Right cardiac atrium (tissue), 5 donors: ENCODE measurements at places on chromosomes 2 and 18.

DNA sequence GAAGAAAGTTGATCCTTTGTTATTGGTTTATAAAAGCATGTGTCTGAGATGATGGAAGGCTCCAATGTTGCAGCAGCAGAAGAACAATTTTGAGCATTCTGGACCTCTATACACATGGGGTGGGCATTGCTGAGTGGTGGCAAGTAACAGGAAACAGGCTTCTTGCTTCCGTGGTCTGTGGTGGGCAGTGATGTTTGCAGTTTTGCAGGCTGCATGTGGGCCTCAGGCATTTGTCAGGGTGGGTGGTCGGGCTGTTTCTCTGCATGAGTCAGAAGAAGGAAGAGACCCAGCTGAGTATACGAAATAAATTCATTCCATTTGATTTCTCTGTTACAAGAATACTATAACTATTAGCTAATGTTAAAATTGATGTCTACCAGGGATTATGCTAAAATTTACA lies 239.5 kb upstream of the COL3A1 start:
- no peak for DNase-seq

- no peak for DNase-seq
Measured at GRCh38 chr2:29628108-29628745, 293.2 kb downstream of the ALK start.

DNA sequence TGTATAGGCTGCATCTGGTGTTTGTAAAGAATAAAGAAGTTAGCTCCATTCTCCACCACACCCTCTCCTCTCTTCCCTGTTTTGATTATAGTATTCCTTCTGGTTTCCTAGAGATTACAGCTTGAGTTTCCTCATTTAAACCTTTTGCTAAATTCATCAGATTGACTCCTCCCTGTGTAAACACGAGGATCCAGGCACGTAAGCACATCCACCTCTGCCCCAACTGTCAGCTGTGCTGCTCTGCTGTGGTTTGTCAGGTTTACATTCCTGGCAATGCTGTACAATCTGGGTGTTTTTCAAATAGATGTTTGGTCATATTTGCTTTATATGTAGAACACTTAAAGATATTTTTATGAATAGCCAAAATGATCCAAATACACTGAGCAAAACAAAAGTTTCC lies 302.8 kb downstream of the PTGR3 start:
- DNase-seq = no peak

- no peak for DNase-seq
Measured at GRCh38 chr2:203861197-203861596, 6.4 kb upstream of the CTLA4 start.

GRCh38 chr2:38176619-38177021 lies 100.7 kb upstream of the CYP1B1 start:
- no peak for DNase-seq

- peak; percentile 69 for DNase-seq
Measured at GRCh38 chr2:68643011-68643873, at the start of gene PROKR1. Gene PROKR1, plus strand, starts transcription at chr2:68643579. Its CDS starts 2,243 bp downstream, at chr2:68645822.

- no peak for DNase-seq
Measured at GRCh38 chr2:190443055-190443454, 34.9 kb downstream of the MFSD6 start.

- no peak for DNase-seq
Measured at GRCh38 chr2:241068136-241068941, 33.7 kb downstream of the MTERF4 start.

- no peak for DNase-seq
Measured at GRCh38 chr2:96109361-96109680, 7.0 kb downstream of the ADRA2B start.

DNA sequence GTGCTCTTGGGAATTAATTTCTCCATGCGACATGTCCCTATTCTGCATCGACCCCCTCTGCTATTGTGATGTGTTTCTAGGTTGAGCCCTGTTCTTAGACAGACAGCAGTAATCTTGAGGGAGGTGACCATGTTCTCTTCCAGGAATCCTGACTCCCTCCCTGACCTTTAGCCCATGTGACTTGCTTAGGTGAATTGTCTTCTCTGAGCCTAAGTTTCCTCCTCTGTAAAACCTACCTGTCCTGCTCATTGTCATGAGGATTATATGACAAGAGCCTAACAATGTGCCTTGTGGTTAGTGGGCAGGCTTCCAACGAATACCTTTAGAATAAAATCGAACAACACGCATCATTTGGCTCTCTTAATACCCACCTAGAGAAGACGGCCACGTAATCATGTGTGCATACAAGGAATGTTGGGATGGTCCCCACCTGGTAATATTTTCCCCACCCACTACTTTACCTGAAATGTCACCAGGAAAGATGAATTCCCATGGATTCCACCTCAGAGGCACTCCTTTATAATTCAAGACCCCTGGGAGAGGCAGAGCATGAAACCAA lies 59.8 kb downstream of the HAUS1 start:
- no peak for DNase-seq

- no peak for DNase-seq
Measured at GRCh38 chr2:215171151-215171550, 32.7 kb upstream of the ABCA12 start.

GRCh38 chr2:69285379-69285894 lies 101.6 kb downstream of the GFPT1 start:
- DNase-seq = no peak

DNA sequence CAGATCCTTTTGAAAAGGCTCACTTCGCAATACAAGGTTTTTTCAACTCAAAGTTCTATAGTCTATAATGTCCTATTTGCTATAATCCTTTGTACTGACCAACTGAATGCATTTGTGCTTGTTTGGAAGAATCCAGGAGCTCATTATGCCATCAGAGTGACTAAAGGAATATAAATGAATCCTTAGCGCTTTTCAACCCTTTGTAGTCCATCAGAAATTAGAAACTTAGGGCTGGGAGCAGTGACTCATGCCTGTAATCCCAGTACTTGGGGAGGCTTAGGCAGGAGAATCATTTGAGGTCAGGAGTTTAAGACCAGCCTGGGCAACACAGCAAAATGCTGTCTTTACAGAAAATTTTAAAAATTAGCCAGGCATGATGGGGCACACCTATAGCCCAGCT lies 330.2 kb upstream of the CHAC2 start:
- no peak for DNase-seq

DNA sequence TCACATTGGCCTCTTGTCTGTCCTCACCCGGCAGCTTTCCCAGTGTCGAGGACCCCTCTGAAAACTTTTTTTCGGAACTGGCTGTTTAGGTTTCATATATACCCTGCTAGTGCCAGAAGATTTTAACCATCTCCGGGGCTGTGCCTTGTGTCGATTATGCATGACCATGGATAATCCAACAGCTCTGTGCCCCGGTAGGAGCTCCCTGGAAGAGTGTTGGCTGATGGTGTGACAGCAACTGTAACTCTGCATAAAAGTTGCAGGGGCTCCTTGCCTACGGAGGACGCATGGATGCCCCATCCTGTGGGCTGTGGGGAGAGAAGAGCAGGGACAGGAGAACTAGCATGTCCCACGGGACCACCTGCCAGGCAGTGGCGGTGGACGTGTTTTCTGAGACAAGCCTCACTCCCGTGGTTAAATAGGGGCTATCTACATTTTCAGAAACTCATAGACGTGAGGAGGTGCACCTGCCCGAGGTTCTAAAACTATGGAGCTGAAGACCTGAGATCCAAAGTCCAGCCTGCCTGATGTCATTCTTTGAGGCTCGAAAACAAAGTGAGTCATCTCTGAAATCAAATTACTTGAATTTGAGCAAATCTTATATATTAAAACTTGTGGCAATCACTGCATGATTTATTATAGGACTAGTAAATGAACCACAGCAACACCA lies 437.2 kb upstream of the HS6ST1 start:
- no peak for DNase-seq

DNA sequence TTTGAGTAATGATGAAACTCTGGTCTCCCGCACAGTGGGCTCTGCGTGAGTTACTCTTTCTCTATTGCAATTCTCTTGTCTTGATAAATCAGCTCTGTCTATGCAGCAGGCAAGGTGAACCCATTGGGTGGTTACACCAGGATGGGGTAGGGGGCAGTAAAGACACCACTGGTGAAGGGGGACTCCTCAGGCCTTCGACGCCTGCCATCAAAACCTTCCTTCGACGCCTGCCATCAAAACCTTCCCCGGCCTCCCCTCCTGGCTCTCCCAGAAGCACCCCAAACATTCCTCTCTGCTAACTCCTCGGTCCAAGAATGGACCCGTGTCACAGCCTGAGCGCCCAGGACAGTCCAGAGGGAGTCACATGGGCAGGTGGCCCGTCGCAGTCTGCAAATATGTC lies 4.8 kb upstream of the STARD7 start:
- DNase-seq = no peak

- no peak for DNase-seq
Measured at GRCh38 chr18:79616651-79617510, 62.7 kb upstream of the CTDP1 start.

DNA sequence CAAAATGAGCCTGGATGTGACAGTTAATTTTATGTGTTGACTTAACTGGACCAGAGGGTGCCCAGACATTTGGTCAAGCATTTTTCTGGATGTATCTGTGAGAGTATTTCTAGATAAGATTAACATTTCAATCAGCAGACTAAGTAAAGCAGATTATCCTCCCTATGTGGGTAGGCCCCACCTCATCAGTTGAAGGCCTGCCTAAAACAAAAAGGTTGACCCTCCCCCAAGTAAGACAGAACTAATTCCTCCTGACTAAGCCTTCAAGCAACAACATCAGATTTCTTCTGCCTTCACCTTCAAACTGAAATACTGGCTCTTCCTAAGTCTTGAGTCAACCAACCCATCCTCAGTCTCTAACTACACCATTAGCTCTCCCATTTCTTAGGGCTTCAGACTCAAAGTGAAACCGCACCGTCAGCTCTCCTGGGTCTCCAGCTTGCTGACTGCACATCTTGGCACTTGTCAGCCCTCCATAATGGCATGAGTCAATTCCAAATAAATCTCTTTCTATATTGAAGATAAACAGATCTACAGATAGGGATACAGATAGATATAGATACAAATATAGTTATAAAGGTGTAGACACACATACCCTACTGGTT lies 47.9 kb downstream of the MEMO1 start:
- DNase-seq = peak; percentile 18

DNA sequence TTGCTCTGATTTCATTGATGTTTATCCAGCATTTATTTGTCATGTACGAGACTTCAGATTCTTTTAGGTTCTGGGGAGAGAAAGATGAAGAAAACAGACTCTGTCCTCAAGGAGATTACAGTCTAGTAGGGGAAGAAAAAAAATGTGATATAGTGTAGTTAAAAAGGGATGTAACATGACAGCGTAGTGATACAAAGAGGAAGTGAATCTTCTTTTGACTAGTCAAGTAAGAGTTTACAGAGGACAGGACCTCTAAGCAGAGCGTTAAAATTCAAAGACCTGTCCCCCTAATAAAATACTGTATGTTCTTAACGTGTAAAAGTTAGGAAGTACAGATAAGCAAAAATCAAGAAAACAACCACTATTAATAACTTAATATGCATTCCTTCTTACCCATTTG lies 47.7 kb downstream of the NCOA1 start:
- no peak for DNase-seq

GRCh38 chr2:173997269-173997668 lies 32.1 kb upstream of the SP3 start:
- DNase-seq = peak; percentile 83

GRCh38 chr2:137997733-137998132 lies 33.5 kb downstream of the HNMT start:
- DNase-seq = no peak

- no peak for DNase-seq
Measured at GRCh38 chr2:150916467-150917396, 344.9 kb downstream of the RBM43 start.

DNA sequence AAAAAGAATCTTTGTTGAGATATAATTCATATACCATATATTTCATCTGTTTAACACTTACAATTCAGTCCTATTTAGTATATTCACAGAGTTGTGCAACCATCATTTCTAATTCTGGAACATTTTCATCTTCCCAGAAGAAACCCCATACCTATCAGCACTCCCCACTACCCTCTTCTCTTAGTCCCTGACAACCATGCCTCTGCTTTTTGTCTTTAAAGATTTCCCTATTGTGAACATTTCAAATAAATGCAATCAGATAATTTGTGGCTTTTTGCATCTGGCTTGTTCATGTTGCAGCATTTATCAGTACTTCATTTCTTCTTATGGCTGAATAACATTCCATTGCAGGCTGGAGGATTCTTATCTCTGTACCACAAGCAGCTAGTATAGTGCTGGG lies 305.9 kb upstream of the MEX3C start:
- DNase-seq = no peak

DNA sequence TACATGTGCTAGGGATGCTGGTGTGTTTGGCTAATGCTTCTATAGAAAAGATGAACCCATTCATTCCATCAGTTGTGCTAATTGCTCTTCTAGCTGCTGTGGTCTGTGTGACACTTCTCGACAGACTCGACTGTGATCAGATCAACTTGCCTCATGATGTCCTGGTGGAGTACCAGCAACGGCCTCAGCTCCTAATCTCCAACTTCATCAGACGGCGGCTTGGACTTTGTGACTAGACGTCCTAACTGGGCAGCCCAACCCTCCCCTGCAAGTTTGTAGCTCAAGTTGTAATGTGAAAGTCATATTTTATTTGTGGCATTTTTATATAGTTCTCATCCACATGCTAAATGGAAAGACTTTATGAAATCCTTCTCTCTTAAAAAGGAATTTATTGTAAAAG lies 33.0 kb downstream of the UPP2 start:
- no peak for DNase-seq
